ENCODE measurements at places on chromosomes 16 and 17.

- no peak for DNase-seq
Observed at GRCh38 chr17:60969500-60970037, 291.9 kb downstream of the BCAS3 start.

DNA sequence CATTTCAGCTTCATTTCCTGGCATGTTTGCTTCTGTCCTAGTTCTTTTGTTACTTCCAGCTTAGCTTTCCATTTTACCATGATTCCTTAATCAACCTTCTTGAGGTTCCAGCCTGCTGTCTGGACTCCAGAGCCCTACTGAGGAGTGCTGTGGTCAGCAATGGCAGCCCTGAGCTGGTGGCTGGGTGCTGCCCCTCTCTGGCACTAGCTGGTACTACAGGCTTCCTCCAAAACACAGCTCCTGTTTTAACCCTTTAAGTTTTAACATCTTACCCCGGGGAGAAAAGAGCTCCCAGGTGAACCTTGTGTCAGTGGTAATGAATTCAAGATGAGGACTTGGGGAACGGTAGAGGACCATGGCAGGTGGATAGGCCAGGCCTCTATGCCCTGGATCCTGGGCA lies 395.5 kb downstream of the TMEM114 start:
- no peak for DNase-seq

DNA sequence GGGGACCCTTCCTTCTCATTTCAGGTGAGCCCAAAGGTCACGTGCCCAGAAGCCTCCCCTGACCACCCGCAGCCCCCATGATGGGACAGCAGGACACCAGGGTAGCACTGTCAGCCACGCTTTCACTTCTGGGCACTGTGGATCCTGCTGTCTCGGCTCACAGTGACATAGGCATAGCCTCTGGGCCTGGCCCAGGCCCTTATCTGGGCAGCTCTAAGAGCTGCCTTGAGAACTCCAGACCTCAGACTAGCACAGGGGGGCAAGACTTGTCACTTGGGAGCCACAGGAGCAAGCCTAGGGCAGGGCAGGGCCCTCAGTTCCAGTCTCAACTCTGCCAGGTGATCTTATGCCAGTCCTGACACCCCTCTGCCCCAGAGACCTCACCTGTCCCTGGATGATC lies 4.7 kb downstream of the NATD1 start:
- DNase-seq: no peak

- DNase-seq: no peak
Observed at GRCh38 chr17:3510090-3510489, 34.3 kb downstream of the ASPA start.

- no peak for DNase-seq
Observed at GRCh38 chr17:48728232-48729231, at the start of gene HOXB13. TSS of gene HOXB13 (minus strand) at chr17:48728750. CDS start at chr17:48728593, 157 bp downstream.

DNA sequence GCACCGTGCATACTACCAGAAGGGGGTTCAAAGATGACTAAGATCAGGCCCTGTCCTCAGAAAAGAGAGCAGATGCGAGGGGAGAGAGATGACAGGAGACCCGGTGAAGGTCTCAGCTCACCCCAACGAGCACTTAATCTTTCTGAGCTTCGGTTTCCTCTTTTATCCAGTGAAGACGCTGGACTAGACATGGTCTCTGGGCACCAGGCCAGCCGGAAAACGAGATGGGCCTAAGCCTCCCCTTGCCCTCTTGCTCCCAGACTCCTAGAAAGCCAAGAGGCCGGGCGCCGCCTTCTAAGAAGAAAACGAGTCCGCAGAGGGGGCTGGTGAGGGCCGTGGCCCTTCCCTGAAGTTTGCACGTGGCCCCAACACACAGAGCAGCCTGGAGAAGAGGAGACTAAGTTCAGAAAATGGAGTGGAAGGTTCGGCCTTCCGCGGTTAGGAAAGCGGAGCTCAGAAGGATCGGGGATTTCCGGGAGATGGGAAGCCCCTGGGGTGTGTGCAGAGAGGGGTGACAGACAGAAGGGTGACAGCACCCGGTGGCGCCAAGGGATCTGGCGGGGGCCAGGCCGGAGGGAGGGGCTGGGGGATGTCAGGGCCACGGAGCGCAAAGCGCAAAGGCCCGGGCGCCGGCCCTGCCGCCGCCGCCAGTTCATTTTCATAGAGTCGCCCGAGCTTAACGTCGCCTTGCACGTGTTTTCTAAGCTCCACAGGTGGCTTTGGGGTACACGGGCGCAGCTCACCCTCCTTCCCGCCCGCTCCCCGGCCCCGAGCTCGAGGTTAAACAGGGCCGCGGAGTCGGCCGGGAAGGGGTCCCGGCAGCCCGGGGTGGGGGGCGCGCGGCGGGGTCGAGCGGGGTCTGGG lies 42.1 kb upstream of the BHLHA9 start:
- DNase-seq: no peak

DNA sequence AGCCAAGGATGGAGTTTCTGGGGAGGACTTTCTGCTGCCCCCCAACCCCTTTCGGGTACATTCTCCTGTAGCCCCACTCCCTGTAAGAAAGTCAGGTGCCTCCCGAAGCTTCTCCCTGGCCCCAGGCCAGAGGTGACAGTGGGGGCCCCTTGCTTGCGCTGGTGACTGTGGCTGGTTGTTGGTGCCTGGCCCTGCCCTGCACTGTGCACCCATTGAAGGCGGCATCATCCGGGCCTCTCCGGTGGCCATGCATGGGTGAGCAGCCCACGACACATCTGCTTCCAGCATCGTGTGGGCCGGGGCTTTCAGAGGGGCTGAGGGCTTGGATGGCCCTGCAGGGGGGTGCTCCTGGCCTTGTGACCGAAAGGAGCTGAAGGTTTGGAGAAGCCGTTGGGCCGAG lies 297.0 kb downstream of the SEC14L1 start:
- DNase-seq: no peak

DNA sequence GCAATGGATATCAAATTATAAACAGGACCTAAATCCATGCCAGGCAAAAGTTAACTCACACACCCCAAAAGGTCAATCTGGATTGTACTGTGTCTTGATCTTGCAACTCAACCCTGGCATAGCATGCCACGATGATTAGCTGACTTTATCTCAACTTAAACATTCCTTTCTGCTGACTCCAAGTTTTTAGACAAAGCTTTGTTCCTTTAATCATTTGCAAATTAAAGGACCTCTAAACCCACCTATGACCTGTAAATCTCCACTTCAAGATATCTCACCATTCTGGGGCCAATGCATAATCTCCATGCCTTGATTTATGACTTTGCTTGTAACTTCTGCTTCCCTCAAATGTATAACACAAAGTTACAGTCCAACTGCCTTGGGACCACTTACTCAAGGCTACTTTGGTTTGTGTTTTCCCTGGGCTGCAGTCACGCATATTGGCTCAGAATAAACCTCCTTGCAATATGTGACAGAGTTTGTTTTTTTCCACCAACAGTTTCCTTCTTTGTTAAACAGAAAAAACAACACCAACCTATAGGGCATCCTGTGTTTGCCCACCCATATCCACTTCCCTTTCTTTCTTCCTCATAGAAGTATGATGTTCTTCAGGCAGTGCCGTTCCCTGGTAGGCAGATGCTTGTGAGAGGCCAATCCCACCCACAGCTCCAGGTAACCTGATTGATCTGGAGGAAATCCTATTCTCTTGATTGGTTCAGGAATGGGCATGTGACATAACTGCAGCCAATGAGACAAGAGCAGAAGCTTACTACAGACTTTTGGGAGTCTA lies 390.6 kb upstream of the ERCC4 start:
- no peak for DNase-seq

GRCh38 chr17:31085563-31085962 lies 9.2 kb upstream of the NF1 start:
- DNase-seq: no peak

GRCh38 chr16:56894331-56894917 lies 29.4 kb downstream of the SLC12A3 start:
- DNase-seq: no peak

GRCh38 chr17:20313891-20314290 lies 153.4 kb downstream of the LGALS9B start:
- no peak for DNase-seq

DNA sequence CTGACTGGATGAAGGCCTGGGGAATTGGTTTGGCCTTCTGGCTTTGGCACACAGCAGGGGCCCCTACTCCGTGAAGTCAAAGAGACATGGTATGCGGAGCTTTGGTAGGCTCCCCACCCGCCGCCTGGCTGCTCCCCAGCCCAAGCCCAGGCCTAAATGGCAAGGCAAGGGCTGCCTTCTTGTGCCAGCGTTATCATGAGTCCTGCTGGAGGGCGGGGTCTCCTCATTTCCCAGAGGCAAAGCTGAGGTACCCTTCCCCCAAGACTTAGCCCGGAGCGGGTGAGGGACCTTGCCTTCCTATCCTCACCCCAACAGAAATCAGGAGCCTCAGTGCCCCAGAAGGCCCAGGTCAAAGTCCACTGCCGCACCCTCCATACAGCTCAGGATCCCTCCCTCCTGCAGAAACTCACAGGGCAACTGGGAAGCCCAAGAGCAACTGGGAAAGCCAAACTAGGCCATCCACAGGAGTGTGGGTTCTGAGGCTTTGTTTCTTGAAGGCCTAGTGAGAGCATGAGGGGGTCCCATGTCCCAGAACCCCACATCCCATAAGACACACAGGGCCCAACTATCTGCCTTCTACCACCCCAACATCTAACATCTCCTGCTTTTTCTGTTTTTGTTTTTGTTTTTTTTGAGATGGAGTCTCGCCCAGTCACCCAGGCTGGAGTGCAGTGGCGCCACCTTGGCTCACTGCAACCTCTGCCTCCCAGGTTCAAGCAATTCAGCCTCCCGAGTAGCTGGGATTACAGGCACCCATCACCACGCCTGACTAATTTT lies 9.3 kb downstream of the PGAP3 start:
- no peak for DNase-seq

DNA sequence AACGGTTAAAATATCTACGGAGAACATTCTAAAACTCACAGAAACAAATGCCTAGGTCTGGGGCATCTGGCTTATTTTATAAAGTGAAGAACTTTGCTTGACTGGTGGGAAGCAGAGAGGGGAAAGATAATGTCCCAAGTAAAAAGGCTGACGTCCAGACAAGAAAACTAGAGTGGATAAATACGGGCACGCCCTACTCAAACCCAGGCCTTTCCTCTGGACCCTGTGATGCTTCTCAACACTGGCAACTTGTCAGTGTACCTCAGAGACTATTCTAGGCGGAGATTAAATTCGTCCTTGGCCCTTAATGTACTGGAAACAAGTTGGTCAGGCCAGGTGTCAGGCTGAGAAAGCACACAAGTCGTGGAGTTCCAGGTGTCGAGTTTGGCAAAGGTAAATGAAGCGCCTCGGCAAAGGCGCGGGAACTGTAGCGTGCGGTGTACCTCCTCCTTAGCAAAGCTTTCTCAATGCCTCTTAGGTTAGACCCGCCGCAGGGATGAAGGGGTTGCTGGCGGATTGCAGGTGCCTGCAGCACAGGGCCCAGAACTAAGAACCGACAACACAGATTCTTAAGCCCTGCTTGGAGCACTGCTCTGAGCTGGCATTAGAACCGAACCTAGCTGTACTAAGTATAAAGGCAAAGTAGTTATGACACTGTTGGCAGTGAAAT lies 668 bp upstream of the UNK start:
- no peak for DNase-seq

GRCh38 chr17:70109497-70109896 lies 34.5 kb downstream of the KCNJ16 start:
- no peak for DNase-seq

GRCh38 chr16:4625560-4626159 lies 1.0 kb downstream of the MGRN1 start:
- no peak for DNase-seq

DNA sequence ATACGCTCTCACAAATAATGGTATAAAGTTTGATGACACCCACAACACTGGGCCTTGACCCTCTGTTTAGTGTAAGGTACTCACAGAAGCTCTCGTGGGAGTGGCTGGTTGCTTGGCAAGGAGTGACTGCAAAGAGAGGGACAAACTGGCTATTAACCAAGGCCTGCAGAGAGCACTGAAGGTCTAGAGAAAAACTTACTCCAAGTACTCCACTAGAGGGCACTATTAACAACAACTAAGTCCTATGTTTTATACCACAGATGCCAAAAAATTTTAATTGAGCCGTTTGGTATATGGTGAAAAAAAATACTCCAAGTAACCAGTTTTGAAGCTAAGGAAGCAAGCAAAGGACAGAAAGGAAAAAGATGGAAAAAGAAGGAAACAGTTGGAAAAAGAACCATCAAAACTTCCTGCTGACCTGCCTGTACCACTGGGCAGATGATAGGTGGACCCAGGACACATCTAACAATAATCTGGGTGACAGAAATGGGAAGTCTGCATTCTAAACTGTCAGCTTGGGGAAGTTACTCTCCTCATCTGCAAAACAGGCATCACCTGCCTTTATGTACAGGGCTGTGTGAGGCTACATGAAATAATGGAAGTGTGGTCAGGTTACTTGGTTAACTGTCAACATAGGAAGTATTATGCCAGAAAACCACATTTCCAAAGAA lies 23.2 kb downstream of the DYNC1LI2 start:
- no peak for DNase-seq

DNA sequence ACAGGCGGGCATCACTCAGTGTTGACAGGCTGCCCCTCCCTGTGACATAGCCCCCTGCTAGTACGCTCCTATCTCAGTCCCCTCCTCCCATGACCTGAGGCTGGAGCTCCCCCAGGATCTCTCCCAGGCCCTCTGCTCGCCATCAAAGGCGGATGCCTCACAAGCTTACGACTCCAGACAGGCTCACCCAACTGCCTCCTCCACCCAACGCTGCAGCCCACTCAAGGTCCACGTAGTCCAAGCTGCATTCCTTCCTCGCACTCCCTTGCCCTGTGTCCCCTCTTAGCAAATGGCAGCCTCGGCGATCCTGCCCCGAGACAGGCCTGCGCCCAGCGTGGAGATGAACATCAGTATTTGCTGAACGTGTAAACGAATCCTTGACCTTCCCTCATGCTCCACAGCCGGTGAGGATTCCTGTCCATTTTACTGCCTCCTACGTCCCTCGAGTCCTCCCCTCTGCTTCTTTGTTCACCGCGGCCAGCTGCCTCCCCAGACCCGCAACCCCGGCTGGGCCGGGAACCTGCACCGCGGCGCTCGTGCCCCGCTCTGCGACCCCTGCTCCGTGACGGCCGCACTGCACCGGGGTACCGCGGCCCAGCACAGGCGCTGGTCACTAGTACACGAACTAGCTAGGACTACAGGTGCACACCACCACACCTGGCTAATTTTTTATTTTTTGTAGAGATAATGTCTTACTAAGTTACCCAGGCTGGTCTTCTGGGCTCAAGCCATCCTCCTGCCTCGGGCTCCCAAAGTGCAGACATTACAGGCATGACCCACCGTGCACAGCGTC lies 838 bp upstream of the TMEM97 start:
- DNase-seq: no peak
